ENCODE measurements at places on chromosomes 16 and 17.
A peak's percentile ranks its signal among the peaks of the same experiment; 100 is the strongest.

- no peak for DNase-seq
Observed at GRCh38 chr17:67557921-67558320, 159.8 kb upstream of the NOL11 start.

DNA sequence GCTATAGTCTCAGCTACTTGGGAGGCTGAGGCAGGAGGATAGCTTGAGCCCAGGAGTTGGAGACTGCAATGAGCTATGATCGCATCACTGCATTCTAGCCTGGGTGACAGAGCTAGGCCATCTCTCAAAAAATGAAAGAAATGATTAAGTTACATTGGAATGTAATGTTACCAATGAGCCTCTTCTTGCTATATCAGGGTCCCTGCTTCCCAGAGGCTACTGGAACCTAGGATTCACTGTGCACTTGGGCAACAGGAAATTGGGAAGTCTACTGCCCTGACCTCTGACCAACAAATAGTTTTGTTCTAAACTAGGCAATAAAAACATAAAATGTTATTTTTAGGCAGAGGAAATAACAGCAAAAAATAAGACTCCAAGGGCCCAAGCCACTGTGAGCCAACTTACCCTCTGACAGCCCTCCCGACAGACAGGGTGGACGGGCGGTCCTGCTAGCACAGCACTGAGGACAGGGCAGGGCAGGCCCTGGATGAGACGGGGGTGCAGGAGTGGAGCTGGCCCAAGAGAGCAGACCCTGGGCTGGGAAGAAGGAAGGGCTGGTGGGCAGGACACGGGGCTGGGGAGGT, 27.5 kb downstream of the NSMCE1 start:
- no peak for DNase-seq

GRCh38 chr17:66191593-66192377, at the start of gene CEP112:
TSS of gene CEP112 (minus strand) at chr17:66192133.
- peak; percentile 39 for DNase-seq

- no peak for DNase-seq
Observed at GRCh38 chr16:57270221-57271062, 14.0 kb downstream of the PLLP start.

- DNase-seq, result no peak
Observed at GRCh38 chr17:76704805-76705204, 6.0 kb downstream of the MXRA7 start.

DNA sequence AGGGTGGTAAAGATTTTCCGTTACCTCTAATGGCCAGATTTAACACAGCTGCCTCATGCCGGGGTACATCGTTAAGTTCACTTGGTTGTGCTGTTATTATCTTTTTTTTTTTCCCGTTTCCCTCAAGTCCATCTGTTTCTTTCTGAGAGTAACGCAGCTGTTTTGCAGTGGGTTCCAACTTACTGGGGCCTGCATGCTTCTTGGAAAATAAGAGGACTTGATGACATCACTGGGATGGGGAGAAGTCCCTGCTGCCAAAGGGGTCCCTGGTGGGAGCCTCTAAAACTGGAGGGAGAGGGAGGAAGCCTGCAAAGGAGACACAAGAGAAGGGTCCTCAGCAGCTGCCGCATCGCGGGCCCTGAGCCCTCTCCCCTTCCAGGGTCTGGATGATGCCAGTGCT, 77.8 kb upstream of the NOL11 start:
- no peak for DNase-seq

GRCh38 chr16:29023279-29024277, 38.7 kb downstream of the LAT start:
- peak; percentile 47 for DNase-seq

DNA sequence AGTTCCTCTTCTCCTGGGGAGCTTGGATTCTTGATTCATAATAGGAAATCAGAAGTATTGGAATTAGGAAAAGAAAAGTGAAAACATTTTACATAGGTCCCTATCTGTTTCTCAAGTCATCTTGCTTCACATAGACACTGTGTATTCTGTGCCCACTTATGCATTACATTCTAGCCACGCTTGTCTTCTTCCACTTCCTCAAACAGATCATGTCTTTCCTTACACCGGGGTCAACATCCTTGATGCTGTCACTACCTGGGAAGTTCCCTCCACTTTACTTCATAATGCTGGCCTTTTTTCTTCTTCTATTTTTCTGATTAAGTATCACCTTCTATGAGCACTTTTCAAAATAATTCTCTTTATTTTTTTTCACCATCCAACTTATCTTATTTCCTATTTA, 606.4 kb upstream of the CDH8 start:
- DNase-seq, result no peak

GRCh38 chr17:60137731-60138130, 12.0 kb upstream of the CA4 start:
- no peak for DNase-seq

DNA sequence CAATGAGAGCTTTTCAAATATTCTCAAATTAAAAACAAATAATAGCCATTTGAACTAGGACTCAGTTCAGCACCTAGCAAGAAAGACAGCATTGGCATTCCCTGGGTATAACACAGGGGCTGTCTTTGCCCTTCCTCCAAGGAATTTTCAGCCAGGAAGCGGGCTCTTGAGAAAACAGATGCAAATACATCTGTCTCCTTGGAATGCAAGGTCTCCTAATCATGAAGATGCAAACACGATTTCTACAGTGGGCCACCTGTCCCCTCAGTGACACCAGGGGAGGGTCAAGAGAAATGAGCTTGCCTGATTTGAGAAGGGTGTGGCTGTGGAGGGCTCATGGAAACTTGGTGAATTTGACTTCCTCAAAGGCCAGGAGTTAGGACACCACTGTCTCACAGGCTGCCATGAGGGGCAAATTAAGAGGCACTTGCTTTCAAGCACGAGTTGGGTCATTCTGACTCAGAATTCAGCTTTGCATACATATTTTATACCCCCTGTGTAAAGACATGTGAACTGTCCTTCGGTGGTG, 24.5 kb upstream of the SUPT4H1 start:
- DNase-seq, result no peak

DNA sequence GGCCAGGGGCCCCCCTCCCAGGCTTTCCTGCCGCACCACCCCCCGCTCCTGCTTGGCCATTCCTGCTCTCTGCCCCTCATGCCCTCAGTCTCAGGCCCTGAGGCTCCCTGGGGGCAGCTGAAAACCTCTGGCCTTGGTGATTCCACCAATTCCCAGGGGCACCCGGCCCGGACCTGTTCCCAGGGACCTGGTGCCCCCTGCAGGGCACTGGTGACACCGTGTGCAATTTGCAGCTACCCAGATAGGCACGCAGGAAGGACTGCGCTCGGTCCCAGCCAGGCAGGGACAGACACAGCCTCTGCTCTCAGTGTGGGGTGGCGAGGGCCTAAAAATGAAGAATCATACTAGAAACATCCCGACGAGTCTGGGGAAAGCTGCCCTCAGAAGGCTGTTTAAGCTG, 13.4 kb downstream of the WFDC1 start:
- peak; percentile 26 for DNase-seq

DNA sequence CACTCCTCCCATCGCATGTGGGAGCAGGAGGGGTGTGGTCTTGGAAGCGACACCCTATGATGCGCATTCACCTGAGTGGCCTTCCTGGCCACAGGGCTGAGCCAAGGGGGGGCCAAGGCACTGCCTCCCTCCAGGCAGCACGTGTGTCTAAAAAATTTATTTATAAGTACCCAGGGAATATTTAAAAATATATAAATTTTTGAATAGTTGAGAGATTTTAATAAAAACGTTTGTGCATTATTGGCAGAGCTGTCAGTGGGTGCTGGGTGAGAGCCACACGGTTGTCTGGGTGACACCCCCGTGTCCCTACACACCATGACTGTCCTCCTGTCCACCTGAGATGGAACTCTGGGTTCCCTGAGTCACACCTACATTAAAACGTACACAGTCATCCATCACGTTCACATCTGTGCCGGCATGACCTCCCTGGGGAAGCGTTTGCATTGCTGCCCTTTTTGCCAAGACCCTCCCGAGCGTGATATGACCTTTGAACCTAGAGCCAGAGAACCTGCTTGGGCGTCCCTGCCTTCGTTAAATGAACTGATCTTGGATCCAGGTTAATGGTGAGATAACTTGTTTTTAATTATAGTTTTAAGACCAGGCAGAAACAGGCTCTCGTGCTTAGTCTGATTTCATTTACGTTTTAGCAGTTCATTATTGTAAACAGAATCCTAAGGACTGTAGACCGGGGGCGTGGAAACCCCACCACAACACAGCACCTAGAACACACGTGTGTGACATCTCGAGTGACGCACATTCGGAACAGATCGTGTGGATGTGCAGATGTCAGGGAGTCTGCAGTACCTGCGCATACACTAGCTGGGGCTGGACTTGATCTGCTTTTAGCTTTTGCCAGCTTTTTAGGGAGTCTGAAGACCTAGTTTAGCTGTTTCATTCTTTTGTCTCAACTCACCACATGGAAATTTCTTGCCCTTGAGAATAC, 192.8 kb upstream of the CHMP6 start:
- no peak for DNase-seq
